ENCODE measurements at places on chromosomes 7 and 10.

DNA sequence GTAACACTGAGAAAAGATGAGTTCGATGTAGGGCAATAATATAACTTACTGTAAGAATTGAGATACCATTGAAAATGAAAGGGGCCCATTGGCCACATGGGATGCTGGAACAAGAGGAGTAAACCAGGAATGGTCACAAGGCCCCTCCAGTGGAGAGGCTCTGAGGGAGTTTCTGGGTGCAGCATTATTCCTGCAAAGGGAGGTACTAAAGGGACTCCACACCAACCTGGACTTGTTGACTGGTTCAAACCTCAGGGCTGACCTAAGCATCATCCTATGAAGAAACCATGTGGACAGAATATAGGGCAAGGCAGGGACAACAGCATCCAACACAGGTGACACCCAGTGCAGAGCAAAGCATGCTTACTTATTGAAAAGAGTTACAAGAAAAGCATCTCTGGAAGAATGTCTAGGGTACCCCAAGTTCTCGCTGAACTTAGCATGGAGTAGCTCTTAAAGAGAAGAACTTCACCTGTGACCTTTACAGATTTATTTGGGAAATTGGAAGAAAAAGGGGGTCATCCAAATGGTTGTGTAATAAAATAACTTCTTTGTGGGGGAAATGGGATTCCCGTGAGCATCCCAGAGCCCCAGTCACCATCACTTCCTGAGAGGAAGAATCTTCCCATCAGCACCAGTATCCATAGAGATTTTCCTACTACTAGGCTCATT lies 34.7 kb downstream of the PRSS2 start:
- no peak for DNase-seq

- no peak for DNase-seq
Observed at GRCh38 chr10:57657164-57657765, 610.4 kb downstream of the IPMK start.

GRCh38 chr10:86261470-86261869 lies 105.1 kb downstream of the GRID1 start:
- DNase-seq: no peak

GRCh38 chr7:4882169-4883032 lies 1.1 kb downstream of the RADIL start:
- no peak for DNase-seq

DNA sequence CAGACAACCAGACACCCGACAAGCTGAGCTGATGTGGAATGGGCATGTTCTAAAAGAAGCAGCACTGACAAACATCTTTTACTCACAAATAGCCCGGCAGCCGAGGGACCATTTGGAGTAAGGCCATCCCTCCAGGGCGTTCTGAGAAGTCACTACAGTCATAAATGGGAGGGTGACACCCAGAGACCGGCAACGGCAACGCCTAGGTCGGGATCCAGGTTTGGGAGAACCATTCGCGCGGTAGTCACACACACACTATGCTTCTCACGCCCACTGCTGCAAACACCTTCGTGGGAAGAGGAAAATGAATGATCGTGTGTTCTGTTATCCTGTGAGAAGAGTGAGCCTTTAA lies 9.8 kb downstream of the TNS3 start:
- DNase-seq: no peak

Measured in stimulated activated CD4-positive, alpha-beta T cell treated with anti-CD3 and anti-CD28 coated beads, Interleukin-12 subunit alpha, Interleukin-12 subunit beta, amount 100 ng/mL, for 24 hours (primary cell).